OCI-M1 (cell line): ENCODE measurements at places on chromosomes 6 and 20.

DNA sequence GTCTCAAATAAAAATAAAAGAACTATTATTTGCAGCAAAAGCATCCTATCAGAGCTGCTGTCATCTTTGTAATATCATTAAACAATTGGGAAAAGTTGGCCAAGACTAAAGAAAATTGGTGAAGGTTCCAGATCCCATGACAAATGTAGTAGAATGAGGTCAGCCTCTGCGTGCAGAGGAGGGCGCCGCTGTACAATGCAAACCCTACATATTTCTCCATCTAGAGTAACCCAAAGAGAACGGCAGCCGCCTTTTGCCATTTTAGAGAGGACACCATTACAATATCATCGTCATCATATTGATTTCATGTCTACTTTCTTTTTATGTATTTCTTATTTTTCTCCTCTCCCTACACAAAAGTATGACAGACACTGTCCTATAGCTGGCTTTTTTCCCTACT, 59.5 kb downstream of the ZMYND8 start:
- DNase-seq = no peak

DNA sequence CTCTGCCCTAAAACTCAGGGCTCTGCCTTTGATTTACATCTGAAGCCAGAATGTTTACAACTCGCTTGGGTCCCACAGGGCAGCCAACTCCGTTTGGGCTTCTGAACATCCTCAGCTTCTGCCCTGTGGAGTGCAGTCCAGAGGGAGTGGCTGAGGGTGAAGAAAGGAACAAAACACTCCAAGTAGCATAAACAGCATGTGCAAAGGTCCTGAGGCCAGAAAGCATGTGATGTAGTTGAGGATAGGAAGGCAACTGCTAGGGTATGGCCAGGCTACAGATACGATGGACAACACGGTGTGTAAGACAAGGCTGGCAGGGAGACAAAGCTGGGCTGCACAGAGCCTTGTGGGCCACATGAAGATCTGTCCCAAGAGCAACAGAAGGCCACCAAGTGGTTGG, 12.5 kb downstream of the JAG1 start:
- DNase-seq = no peak

DNA sequence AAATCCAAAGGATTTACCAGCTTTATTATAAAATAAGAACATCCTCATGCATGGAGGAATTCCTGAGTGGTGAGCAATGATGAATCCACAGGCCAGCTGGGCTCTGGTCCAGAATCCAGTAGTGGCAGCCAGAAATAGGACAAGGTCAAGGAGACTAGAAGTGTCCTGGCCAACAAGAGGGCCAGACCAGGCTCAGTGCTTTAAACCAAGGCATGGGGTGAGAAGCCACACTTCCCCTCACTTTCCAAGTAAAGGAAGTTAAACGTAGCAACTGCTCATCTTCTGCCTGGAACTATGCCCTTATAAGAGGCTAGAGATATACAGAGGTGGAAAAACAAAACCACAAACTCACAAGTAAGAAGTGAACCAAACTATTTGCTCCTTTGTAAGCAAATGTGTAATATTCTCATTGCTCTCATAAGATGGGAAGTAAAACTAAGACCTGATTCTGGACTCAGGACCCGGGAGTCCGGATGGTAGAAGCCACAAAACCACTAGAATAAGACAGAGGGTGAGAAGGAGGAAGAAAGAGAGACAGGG, 253.2 kb downstream of the UST start:
- peak; percentile 53 for DNase-seq

DNA sequence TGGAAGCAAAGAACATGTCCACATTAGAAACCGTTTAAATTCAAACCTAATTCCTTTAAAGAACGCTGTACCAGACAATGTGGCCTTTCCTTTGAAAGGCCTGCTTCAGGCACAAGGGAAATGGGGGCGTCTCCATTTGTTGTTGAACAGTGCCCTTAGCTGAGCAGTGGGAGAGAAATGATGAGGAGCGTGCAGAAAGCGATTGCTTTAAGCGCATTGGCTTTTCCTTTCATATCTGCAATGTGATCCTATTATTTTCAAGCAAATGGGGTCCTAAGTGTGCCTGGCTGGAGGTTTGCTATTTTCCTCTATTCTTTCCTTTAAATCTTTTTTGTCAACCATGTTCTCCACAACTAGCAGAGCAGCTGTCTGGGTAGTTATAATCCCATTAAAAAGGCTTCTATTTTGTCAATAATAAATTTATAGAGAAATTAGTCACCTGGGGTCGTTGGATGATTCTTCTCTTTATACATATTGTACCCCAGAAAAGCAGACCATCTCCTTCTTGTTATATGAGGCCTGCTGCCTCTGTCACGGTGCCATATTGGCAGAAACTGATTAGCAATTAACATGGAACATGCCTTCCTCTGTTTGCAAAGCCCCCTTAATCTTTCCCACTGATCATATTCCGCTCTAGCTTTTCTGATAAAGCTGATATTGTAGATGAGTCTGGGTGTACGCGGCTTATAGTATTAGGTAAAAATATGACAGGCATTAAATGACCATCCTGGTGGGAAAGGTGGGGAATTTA, 151.1 kb upstream of the JAG1 start:
- DNase-seq = no peak

- DNase-seq = no peak
These were observed 217.5 kb downstream of the TINAG start for GRCh38 chr6:54525731-54526130.

GRCh38 chr6:7155871-7156579, 48.3 kb downstream of the RREB1 start:
- no peak for DNase-seq

DNA sequence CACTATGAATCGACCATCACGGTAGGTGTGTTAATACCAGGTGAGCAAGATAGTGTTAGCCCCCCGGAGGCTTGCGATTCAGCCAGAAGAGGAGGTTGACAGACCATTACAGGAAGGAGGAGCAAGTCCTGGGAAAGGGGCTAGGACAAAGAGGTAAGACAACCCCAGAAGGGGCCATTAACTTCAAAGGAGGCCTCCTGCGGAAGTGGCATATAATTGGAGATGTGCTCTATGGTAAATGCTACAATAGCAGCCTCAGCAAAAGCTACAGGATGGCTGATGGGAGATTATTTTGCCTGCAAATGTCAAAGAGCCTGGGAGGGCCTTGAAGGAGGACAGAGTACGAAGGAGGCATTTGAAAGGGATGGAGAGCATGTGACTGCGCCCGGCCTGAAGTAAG, 108.6 kb upstream of the CITED2 start:
- no peak for DNase-seq

- DNase-seq = no peak
These were observed 1.6 kb downstream of the TPBG start for GRCh38 chr6:82365016-82365795.

DNA sequence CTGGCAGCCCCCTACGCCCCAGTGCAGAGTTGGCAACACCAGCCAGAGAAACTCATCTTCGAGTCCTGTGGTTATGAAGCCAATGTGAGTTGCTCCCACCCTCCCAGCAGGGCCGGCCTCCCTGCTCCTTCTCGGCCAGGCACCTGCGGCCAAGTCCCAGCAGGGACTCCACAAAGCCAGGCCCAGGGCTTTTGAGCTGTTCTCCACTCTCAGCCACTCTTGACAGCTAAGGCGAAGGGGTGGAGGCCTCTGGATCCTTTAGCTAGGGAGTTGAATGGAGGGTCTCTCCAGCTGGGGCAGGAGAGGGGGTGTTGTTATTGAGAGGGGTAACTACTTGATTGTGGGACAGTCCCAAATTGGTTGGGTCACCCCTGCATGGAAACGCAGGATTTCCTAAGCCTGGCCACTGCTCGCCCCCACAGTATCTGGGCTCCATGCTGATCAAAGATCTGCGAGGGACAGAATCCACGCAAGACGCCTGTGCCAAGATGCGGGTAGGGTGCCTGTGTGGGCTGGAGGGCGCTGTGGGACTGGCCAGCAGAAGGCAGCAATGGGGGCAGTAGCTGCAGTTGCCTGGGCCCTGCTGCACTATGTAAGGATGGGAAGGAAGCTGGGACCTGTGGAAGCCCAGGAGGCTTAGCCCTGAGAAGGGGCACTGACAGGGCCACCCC, 58.3 kb downstream of the TCP11 start:
- DNase-seq = no peak

DNA sequence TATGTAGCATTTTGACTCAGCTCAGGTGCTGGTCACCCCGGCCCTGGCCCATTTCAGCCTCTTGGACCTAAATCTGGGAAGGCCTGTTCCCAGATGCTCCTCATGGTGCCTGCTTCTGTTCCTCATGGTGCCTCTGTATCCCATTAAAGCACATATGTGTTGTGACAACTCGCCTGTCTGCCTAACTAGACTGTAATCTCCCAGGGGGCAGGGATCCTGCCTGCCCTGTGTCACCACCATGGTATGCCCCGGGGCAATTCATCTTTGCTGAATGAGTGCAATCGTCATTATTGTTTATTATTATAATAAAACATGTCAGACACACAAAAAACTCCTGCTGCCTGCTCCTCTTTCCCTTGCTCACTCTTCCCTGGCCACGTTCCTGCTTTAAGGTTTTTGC, 62.0 kb downstream of the ZFP64 start:
- no peak for DNase-seq

GRCh38 chr20:33282991-33283555, at the start of gene BPIFB1:
Gene BPIFB1 (plus strand): TSS chr20:33283214. CDS start chr20:33286074, 2,860 bp downstream.
- DNase-seq = no peak

GRCh38 chr20:55880361-55880760, 125.0 kb downstream of the CBLN4 start:
- DNase-seq = no peak

GRCh38 chr20:56358070-56358469, 704 bp upstream of the FAM210B start:
- DNase-seq = no peak

DNA sequence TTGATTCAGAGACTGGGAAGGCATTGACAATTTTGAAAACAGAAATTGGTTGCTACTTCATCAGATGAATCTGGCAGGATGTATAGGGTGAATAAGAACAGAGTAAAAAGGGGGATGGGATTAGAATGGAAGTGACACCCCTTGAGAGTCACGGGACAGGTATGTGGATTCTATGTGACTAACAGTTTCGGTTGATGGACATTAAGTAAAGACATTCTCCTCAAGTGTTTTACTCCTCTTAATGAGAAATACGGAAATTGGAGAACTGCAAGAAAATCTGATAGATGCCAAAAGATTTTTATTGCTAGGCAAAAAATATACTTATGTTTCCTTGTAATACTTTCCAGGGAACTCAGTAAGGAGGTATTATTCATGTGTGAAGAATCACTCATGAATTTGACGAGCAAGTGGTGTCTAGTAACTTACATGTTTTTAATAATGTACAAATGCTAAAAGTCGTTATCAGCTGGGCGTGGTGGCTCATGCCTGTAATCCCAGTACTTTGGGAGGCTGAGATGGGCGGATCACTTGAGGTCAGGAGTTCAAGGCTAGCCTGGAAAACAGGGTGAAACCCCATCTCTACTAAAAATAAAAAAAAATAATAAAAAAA, 135.8 kb downstream of the KIF16B start:
- no peak for DNase-seq

DNA sequence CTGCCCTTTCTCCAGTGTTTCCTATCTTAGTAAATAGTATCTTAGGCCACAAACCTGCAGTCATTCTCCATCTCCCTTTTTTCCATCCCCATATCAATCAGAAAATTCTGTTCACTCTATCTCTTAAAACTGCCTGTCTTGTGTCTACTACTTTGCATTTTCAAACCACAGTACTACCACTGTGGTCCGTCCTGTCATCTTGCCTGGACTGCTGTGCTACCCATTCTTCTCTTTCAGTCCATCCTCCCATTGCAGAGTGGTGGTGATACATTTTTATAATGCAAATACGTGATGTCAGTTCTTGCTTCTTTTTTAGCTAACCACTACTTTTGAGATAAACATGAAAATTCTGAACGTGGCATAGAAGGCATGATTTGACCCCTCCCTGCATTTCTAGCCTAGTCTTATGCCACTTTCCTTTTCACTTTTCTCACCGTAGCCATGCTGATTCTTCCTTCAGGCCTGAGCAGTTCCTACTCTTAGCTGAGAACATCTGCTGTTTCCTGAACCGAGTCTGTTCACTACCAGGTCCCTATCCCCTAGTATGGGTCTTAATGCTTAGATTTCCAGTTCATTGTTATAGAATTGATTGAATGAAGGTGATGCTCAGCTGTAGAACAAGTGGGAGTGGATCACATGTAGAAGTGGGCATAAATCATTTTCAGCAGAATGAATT, 13.8 kb downstream of the TBPL1 start:
- no peak for DNase-seq

- peak; percentile 54 for DNase-seq
These were observed 144.3 kb downstream of the GRIK2 start for GRCh38 chr6:101537753-101538316.

GRCh38 chr6:12277386-12277785, 12.8 kb upstream of the EDN1 start:
- DNase-seq = no peak

GRCh38 chr20:2814587-2815051, at the start of gene C20orf141:
Gene C20orf141 (plus strand): TSS chr20:2814987. CDS start chr20:2815185, 198 bp downstream.
- DNase-seq = peak; percentile 68

GRCh38 chr20:16243470-16243869, 329.8 kb downstream of the KIF16B start:
- peak; percentile 55 for DNase-seq

DNA sequence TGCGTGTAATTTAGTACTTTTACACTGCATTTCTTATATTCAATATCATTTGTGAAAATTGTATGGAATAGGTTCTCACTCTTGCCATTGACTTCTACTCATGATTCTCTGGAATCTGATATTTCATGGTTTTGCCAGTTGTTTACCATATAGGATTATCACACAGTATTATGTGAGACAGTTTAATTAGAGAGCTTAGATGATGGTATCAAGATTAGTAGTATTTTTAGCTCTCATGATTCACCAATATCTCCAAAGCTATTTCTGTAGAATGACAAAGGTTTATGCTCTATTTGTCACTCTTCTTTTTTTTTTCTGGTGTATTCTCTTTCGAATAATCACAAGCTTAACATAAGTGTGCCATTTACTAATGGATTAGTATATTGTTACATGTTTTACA, 45.9 kb downstream of the EPHA7 start:
- no peak for DNase-seq

GRCh38 chr6:48061265-48061990, 49.6 kb downstream of the PTCHD4 start:
- DNase-seq = no peak

GRCh38 chr20:10609276-10609675, 64.5 kb downstream of the JAG1 start:
- DNase-seq = no peak
